ENCODE measurements at places on chromosomes 2 and 18.
A peak's percentile ranks its signal among the peaks of the same experiment; 100 is the strongest.

- no peak for DNase-seq
Observed at GRCh38 chr2:152440460-152440859, 105.5 kb downstream of the FMNL2 start.

DNA sequence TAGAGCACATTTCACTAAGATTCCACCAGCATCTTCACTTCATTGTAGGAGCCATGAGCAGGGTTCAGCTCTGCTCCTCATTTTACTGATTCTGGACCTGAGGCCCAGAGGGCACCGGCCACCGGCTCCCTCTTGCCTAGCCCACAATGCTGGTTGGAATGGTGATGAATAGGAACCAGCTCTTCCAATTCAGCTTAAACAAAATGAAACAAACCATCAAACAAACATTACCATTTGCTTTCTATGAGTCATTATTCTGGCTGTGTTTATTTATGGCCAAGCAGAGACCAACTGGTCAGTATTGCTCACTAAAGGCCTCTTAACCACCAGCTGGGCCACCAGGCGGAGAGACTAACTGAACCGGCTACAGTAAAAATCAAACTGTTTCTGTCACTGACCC lies 176.7 kb downstream of the MTX2 start:
- DNase-seq = no peak

GRCh38 chr18:46756559-46757201 lies at the start of gene ST8SIA5:
ST8SIA5 (minus strand) TSS chr18:46757053; CDS start chr18:46756508, 545 bp downstream.
- no peak for DNase-seq

DNA sequence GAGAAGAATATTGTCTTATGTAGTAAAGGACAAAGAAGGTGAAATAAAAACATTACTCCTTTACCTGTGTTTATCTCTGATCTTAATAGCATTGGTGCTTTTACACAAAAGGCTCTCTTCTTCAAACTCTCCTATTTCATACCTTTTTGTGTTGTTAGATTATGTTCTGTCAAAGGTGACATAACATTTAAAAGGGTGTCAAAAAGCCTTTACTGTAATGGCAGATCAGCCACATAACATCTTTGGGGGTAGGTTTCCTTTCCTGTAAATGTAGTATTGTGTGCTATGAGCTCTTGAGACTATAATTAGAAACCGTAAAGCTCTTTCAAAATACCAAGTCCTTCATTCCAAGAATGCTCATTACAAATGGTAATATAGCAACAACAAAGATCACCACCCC lies 400.1 kb downstream of the LNPK start:
- DNase-seq = no peak

GRCh38 chr2:182652326-182652725 lies 63.7 kb upstream of the DNAJC10 start:
- DNase-seq = peak; percentile 30

GRCh38 chr2:120842456-120843439 lies 107.1 kb downstream of the GLI2 start:
- no peak for DNase-seq

DNA sequence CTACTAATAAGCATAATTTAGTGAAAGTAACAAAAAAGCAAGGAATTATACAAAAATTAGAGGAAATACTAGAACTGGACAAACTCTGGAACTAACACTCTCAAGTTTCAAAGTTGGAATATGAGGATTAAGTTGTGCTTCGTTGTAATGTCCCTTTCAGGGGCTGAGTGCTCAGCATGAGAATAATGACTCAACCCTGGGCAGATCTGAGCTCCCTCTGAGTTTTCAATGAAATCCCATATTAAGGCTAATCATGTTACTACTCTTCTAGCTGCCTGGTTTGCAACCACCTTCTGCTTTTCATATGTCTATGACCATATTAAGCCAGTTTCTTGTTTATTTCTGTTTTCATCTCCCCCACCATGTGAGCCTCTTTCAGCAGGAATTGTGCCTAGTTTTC lies 274.9 kb upstream of the LRRTM4 start:
- no peak for DNase-seq

GRCh38 chr2:19784456-19784855 lies 117.3 kb downstream of the TTC32 start:
- no peak for DNase-seq

- DNase-seq = no peak
Observed at GRCh38 chr2:69975136-69975852, 13.9 kb upstream of the ASPRV1 start.

DNA sequence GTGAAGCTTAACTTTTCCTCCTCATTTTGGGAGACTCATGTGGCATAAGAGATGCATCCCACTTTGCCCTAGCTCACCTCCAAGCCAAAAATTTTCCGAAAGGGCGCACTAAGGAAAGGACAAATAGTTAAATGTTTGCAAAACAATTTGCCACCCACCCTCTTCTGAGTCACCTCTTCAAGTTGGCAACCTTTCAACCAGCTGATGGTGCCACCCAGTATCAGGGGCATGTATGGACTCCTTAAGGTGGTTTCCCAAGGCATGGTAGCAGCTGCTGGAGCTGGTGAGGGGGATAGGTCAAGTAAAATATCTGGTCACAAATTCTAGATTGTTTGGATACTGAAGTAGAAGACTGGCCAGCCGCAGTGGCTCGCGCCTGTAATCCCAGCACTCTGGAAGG lies 17.2 kb upstream of the ITGAV start:
- no peak for DNase-seq

DNA sequence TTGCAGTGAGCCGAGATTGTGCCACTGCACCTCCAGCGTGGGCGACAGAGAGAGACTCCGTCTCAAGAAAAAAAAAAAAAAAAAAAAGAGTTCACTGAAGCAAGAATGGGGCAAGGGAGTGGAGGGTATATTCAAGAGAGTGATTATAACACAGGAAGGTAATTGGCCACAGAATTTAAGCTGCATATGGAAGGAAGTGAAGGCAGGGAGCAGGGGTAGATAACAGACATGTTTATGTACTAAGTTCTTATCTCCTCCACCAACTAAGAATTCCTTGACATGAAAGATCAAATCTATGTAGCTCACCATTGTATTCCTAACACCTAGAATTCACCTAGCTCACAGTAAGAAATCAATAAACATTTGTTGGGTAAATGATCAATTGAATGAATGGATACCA lies 37.3 kb downstream of the GKN2 start:
- DNase-seq = no peak

GRCh38 chr2:137942037-137942832 lies 22.0 kb upstream of the HNMT start:
- no peak for DNase-seq

- DNase-seq = no peak
Observed at GRCh38 chr18:2636126-2636631, 19.3 kb upstream of the SMCHD1 start.

DNA sequence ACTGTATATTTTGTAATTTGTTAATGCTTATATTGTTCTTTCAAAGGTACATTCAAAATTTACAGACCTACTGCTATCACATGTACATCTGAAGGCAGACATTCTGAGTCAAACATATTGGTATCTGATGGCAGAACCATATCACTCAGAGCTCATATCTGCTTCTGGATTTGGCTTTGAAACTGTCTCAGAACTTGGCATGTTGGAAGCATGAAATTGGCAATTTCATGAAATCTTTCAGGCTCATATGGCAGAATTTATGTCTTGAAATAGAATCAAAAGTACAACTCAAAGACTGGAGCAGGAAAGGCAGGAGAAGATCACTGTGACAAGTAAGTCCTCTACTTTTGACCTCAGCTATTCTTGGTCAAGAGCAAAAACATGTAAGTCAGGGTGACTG lies 202.3 kb downstream of the LRP1B start:
- no peak for DNase-seq

- no peak for DNase-seq
Observed at GRCh38 chr18:36348971-36349417, 51.5 kb downstream of the FHOD3 start.

DNA sequence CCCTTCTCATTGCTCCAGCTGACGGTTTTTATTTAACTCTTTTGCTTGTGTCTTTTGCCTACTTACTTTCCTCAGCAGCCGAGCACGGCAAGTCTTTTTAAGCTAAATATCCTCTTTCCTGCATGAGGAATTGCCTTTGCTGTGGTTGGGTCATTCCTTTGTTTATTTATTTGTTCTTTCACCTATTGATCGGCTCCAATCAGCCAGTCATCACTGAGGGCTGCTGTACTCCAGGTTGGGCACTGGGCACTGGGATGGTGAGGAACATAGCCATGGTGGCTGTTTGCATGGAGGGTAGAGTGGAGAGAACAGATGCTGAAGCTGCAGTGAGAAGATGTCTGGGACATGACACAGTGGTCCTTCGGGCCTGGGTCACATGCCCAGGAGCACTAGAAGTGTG lies 105.2 kb downstream of the CTIF start:
- no peak for DNase-seq

GRCh38 chr2:189824694-189825396 lies 40.6 kb downstream of the PMS1 start:
- DNase-seq = no peak

DNA sequence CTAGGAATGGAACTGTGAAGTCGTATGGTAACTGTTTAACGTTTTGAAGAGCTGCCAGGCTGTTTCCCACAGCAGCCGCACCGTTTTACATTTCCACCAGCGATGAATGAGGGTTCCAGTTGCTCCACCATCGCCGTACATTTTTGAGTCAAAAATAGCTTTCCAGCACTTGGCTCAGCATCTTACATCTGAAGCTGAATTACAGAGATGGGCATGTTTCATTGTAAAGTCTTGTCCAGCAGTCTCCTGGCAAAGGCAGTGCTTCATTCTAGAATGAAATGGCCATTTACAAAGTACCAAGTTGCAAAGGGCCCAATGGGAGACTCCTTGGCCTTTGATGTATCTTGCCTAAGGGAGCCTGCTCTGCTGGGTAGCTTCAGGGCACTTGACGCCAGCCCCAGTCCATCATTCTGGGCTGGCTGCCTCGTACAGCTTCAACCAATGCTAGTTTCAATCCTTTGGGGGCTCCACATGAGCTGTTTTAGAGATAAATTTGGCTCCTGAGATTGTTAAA lies 45.1 kb downstream of the ATIC start:
- DNase-seq = no peak

DNA sequence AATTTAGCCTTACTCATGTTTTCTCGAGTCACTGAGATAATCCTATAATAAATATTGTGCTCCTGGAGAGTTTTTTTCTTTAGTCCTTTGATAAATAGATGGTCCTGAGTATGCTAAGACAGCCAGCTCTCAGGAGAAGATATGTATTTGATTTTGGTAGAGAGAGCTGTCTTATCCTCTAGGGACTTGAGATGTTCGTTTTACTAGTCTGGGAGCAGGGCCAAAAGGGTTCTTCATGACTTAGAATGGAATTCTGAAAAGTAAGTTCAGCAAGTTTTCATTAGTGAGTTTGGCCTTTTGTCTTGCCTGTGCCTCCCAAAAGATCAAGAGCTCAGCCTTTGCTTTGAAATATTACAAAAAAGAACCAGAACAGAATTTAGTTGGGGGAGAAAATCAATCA lies 246.7 kb downstream of the BABAM2 start:
- no peak for DNase-seq

- no peak for DNase-seq
Observed at GRCh38 chr2:174012347-174013314, 47.5 kb upstream of the SP3 start.

DNA sequence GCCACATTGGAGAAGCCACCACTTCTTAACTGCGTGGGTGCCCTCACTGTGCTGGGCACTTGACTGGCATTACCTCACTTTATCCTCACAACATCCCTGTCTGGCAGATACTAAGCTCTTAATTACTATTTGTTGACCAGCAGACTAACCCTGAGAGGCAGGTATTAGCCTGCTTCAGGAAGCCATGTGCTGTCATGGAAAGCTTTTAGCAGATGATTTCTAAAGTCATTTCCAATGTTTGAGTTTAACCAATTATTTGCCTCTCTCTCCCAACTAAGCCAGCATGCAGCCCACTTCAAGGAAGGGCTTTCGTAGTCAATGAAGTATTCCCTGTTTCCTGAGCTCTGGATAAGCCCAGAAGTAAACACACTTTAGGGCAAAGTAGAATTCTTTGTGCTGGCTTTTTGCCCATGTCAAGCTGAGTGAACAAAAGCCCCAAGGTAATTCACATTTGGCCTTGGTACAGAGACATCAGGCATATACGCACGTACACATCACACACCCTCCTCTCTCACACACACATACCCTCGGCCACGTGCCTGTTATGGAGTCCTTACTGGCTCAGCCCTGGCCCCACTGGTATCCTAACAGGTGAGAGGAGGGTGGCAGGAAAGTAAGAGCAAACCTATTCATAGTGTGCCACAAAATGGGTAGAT lies 108.6 kb downstream of the C1D start:
- DNase-seq = no peak

DNA sequence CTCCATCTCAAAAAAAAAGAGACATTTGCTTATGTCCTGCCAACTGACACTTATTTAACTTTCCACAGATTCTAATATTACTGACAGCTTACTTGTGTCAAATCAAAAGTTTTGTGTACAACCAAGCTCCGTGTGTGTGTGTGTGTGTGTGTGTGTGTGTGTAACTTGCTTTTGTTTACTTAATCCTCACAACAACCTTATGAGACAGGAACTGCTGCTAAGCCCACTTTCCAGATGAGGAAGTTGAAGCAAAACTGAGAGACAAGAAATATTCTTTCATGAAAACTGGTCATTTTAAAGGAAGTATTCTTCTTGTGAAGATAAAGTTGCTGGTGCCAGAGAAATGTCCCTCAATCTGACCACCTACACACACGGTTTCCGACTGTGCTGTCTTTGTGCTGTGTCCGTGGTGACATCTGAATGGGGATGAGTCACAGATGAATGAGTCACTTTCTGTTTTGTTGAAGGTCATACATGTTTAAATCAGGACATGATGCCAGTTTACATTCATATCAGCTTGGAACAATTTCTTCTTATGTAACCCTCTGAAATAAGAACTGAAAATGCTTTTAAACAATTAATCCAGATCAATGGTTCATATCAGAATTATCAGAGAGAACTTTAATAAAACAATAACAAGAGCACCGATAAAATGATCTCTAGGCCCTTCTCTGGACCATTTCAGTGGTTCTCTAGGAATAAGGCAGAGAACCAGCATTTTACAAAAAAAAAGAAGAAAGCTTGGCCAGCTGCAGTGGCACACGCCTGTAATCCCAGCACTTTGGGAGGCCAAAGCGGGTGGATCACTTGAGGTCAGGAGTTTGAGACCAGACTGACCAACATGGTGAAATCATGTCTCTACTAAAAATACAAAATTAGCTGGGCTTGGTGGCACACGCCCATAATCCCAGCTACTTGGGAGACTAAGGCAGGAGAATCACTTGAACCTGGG lies 95.5 kb downstream of the THNSL2 start:
- no peak for DNase-seq

DNA sequence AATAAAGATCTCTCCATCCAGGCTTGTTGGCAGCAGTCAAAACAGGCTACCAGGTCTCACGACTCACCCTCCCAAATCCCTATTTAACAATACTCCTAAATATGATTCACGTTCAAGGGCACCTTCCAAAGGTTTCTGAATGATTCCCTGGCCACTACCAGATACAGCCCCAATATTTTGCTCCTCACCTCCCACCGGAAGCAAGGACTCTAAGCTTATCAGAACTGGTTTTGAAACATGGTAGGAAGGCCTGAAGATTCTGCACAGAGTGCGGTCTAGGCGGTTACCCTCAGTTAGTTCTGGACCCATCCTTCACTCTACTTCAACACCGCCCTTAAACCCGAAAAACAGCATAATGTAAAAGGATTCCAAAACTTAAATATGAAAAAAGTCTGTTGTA lies 5.2 kb downstream of the PPP4R1 start:
- no peak for DNase-seq
